Brain (organoid and tissue), 16 donors: ENCODE measurements at places on chromosomes 12 and 14. TPM values are rescaled to one million over a fixed set of nuclear protein-coding genes. Genes with fewer than 3 reads are reported as not detected.

The TNS2 gene
- polyA plus RNA-seq, result 32.4 TPM

The TMTC1 gene
- 5.4 TPM for polyA plus RNA-seq

The SERPINA9 gene
- not detected for polyA plus RNA-seq

The PRH2 gene
- polyA plus RNA-seq, result not detected

The NOVA1 gene
- 27.6 TPM for polyA plus RNA-seq

The VCPKMT gene
- polyA plus RNA-seq, result 3.8 TPM

The EML1 gene
- polyA plus RNA-seq, result 13.4 TPM

The KLRF2 gene
- polyA plus RNA-seq, result not detected

The FAM222A gene
- 27.7 TPM for polyA plus RNA-seq

The CMA1 gene
- polyA plus RNA-seq, result not detected

The CSRNP2 gene
- 25.4 TPM for polyA plus RNA-seq

The KITLG gene
- 21.0 TPM for polyA plus RNA-seq

The CIDEB gene
- 26.2 TPM for polyA plus RNA-seq

The GNS gene
- 79.2 TPM for polyA plus RNA-seq

The LDHB gene
- 475 TPM for polyA plus RNA-seq

The ACSS3 gene
- 7.3 TPM for polyA plus RNA-seq

The RPL10L gene
- not detected for polyA plus RNA-seq

The CISTR gene
- polyA plus RNA-seq, result not detected

The MIPOL1 gene
- 2.1 TPM for polyA plus RNA-seq

The DNAH10 gene
- polyA plus RNA-seq, result 0.75 TPM

The ASB8 gene
- 26.6 TPM for polyA plus RNA-seq

The SYNE3 gene
- 2.0 TPM for polyA plus RNA-seq

The ZC2HC1C gene
- polyA plus RNA-seq, result 5.8 TPM

The CLEC4A gene
- not detected for polyA plus RNA-seq

The EGLN3 gene
- polyA plus RNA-seq, result 23.4 TPM

The DDN gene
- polyA plus RNA-seq, result 41.5 TPM

The SDR9C7 gene
- polyA plus RNA-seq, result not detected

The FIGNL2 gene
- polyA plus RNA-seq, result 0.46 TPM

The ABCC9 gene
- 1.2 TPM for polyA plus RNA-seq

The CYP46A1 gene
- polyA plus RNA-seq, result 31.8 TPM

The GPR132 gene
- 0.14 TPM for polyA plus RNA-seq

The ANKRD33 gene
- polyA plus RNA-seq, result not detected

The RFLNA gene
- polyA plus RNA-seq, result 1.5 TPM

The SLCO1C1 gene
- 5.6 TPM for polyA plus RNA-seq

The DHRS2 gene
- 0.25 TPM for polyA plus RNA-seq
